Epithelial cell of proximal tubule (primary cell): ENCODE measurements at places on chromosomes 12 and 14. TPM values are rescaled to one million over a fixed set of nuclear protein-coding genes. Genes with fewer than 3 reads are reported as not detected.
A peak's percentile ranks its signal among the peaks of the same experiment; 100 is the strongest.

GRCh38 chr12:123119808-123120207 lies 31.1 kb downstream of the PITPNM2 start:
- no peak for DNase-seq

The STXBP6 gene
- total RNA-seq, result 0.07 and 0.63 TPM in 2 replicates

The MLXIP gene
- 17.5 and 18.5 TPM in 2 replicates for total RNA-seq

GRCh38 chr14:22882529-22883172 lies 371 bp upstream of the REM2 start:
- no peak for DNase-seq

DNA sequence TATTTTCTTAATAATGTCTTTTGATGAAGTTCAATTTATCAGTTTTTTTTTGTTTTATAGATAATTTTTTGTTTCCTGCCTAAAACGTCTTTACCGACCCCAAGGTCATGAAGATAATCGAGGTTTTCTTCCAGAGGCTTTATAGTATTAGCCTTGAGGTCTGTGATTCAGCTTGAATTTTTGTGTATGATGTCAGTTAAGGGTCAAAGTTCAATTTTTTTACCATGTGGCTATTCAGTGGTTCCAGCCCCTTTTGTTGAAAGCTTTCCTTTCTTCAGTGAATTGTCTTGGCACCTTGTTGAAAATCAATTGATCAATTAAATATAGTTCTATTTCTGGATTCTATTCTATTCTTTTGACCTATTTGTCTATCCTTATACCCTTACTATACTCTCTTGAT lies 3.2 kb upstream of the MGST1 start:
- no peak for DNase-seq

The KRT77 gene
- total RNA-seq, result not detected in 2 replicates

- no peak for DNase-seq
These were observed 27.4 kb downstream of the GIT2 start for GRCh38 chr12:109968801-109969200.

- no peak for DNase-seq
These were observed 37.8 kb upstream of the CISTR start for GRCh38 chr12:53789570-53789969.

DNA sequence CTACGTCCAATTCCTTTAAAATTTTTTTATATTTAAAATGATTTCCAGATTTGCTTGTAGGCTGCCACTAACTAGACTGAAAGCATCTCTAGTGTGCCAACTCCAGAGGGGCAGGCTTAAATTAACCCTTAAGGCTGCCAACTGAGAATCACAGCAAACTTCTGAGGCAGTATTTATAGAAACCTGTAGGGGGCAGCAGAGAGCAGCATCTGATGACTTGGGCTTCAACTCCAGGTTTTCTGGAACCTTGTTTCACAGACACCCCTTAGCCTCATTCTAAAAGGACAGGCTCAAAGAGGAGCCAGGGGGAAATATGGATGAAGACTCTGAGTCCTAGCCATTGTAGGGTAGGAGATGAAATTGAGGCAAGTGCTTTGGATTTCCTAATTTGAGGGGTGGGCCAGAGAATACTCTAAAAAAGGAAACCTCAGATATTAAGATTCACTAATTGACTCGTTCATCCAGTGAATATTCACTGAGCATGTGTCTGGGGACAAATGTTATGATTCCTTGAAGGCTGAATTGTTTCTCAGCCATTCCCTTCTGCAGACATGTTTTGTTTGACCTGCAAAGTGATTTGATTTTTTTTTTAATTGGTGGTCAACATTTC lies 63.3 kb upstream of the HSPB8 start:
- DNase-seq, result peak; percentile 1

- no peak for DNase-seq
These were observed 206.5 kb downstream of the STXBP6 start for GRCh38 chr14:24843494-24843893.

The KLHL42 gene
- 16.9 TPM in 2 replicates for total RNA-seq

- no peak for DNase-seq
These were observed 4.9 kb downstream of the VSX2 start for GRCh38 chr14:74244115-74244514.

DNA sequence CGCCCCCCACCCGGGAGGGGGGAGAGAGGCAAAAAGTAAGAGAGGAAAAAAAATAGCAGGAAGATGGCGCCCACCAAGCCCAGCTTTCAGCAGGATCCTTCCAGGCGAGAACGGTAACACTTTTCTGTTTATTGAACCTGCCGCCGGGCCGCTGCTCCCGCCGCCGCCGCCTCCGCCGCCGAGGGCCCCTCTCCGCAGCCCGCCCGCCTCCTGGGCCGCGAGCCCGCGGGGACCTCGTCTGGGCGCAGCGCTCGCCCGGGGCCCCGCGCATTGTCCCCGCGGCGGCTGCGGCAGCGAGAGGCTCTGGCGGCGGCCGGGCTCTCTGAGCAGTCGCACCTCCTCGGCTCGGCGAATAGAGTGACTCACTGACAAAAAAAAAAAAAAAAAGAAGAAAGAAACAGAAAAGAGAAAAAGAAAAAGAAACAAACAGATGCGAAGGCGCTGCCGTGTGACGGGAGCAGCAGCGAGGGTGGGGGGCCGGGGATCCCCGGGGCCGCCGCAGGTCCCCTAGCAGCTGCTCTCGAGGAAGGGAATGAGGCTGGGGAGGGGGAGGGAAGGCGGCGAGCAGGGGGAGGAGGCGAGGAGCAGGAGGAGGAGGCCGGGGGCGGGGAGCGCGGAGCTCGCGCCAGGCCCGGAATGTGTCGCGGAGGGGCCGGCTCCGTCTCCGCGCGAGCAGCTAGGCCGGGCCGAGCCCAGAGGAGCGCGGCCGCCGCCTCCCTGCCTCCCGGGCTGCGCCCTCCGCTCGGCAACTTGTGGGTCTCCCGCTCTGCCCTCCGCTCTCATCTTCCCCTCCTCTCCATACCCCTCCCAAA lies 781 bp downstream of the NPAS3 start:
- DNase-seq, result no peak

- DNase-seq, result no peak
These were observed 14.4 kb downstream of the ANHX start for GRCh38 chr12:133221241-133221640.

The CDCA3 gene
- 85.0 and 97.4 TPM in 2 replicates for total RNA-seq

- no peak for DNase-seq
These were observed 34.6 kb downstream of the FIGNL2 start for GRCh38 chr12:51813931-51814310.

GRCh38 chr12:103556890-103557627 lies 30.0 kb upstream of the STAB2 start:
- no peak for DNase-seq

The KLRF2 gene
- total RNA-seq, result not detected in 2 replicates

GRCh38 chr14:85686908-85687307 lies 157.0 kb downstream of the FLRT2 start:
- DNase-seq, result no peak

GRCh38 chr12:42382013-42382696 lies 56.2 kb downstream of the PPHLN1 start:
- DNase-seq, result no peak

- no peak for DNase-seq
These were observed 53.8 kb downstream of the FZD10 start for GRCh38 chr12:130216031-130216430.

DNA sequence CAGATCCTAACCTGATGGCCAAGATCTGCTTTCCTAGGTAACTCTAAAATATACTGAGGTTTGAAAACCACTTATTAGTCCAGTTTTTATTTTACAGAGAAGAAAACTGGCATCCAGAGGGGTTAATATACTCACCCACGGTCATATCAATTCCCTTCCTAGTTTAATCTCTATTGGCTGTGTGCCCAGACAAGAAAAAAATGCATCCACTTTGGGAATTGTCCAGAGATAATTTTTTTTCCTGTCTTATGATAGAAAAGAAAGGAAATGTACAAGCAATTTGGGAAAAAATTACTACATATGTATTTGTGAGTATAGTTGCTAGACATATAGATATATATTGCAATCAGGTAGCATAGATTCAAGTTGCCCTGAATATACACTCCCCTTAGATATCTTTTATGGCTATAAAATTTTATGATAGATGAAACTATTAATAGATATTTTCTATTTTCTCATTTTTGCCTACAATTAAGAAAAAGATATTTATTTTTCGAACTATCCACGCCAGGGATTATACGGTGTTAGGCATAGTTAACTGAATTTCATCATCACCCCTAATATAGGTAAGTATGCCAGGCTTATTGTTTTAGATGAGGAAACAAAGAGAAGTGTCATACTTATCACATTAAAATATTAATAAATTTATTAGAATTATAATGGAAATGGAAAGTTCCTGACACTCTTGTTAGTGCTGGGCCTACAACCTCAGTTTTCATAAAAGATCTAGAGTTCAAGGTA lies 100.5 kb upstream of the SLC38A2 start:
- no peak for DNase-seq

- no peak for DNase-seq
These were observed 33.1 kb downstream of the FERMT2 start for GRCh38 chr14:52917735-52918134.

DNA sequence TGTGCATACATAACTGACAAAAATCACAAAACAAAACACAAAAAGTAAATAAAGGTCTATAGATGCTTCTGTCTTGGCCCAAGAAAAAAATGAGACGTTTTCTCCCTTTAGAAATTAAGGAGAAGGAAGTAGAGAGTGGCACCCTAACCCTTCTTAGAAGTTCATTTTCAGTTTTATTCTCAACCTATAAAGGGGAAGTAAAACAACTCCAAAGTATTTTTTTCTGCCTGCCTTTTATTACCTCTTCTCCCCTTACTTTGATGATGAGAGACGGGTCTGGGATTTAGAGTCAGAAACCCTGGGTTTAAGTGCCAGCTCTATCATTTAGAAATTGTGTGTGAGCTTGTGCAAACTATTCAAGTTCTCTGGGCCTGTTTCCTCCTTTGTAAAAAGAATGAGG lies 2.8 kb downstream of the PRIM1 start:
- no peak for DNase-seq

The FAM181A gene
- total RNA-seq, result not detected in 2 replicates

GRCh38 chr12:26195641-26196420 lies 458 bp downstream of the SSPN start:
- no peak for DNase-seq

GRCh38 chr12:112798048-112798760 lies 6.7 kb downstream of the RPH3A start:
- DNase-seq, result no peak

GRCh38 chr12:93978553-93978952 lies 169.8 kb upstream of the PLXNC1 start:
- no peak for DNase-seq

DNA sequence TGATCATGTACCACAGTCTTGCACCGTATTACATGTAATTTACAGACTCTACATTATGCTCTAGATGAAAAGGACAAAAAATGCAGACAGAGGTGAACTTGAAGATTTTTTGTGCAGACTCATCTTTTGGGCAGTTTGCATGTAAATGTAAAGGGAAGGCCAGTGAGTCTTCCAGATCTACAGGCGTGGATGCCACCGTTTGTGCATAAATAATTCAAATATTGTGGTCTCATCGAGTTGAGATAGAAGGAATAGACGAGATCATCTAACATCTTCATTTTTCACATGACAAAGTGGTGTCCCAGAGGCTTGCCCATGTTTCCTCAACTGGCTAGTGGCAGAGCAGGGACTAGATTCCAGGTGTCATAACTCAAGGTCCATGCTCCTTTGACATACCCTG lies 125.2 kb downstream of the ALX1 start:
- DNase-seq, result no peak

DNA sequence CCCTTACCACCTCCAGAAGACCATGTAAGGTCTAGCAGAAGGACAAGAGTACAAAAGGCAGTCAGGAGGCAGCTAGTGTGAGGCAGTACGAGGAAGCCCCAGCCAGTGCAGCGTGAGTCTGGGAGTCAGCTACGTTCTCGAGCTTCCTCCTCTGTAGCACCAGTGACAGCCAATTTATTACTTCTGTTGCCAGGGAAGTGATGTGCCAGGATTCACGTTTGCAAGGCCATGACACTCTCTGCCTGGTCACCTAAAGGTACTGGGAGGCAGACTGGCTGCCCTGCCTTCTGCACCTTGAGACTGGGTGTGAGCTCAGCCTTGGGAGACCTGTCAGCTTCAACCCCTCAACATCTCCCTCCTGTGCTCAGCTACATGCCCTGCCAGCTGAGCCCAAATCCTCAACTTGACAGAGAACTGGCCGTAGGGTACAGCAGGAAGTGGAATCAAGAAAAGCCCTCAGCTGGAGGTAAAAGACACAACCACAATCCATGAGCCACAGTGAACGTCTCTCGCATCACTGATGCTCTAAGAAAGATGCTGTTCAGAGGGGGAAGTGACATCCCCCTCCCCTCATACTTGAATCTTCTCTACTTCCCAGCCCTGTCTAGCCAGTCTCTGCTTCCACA lies 182.5 kb upstream of the RGS6 start:
- no peak for DNase-seq

The PLEKHG7 gene
- total RNA-seq, result 0.23 TPM in 1 of 2 replicates, not detected in the other

DNA sequence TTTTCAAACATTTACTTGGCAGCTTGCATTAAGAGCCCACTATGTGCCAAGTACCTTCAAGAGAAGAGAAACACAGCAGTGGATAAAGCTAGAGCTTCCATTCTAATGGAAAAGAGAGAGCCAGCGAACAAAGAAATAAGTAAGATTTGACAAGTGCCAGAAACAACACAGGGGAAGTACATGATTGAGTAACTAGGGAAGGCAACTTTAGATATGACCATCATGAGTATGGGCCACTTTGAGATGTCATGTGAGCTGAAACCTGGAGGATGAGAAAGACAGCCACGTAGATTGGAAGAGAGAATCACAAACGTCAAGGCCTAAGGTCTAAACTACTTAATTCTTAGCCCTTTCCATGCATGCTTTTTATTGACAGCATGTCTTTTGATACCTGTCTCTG lies 121.4 kb downstream of the ITPR2 start:
- no peak for DNase-seq

The TC2N gene
- total RNA-seq, result 3.0 and 5.1 TPM in 2 replicates

- no peak for DNase-seq
These were observed 204.8 kb upstream of the IGF1 start for GRCh38 chr12:102685172-102685571.

The PTCSC3 gene
- total RNA-seq, result not detected in 2 replicates

GRCh38 chr14:32013083-32013482 lies 64.0 kb upstream of the ARHGAP5 start:
- DNase-seq, result no peak

GRCh38 chr12:1716911-1717310 lies 26.0 kb downstream of the ADIPOR2 start:
- no peak for DNase-seq

The TAS2R19 gene
- not detected in 2 replicates for total RNA-seq

GRCh38 chr12:93876360-93876759 lies 199.2 kb downstream of the CRADD start:
- DNase-seq, result no peak

GRCh38 chr12:116236148-116236731 lies 41.3 kb downstream of the MED13L start:
- no peak for DNase-seq

DNA sequence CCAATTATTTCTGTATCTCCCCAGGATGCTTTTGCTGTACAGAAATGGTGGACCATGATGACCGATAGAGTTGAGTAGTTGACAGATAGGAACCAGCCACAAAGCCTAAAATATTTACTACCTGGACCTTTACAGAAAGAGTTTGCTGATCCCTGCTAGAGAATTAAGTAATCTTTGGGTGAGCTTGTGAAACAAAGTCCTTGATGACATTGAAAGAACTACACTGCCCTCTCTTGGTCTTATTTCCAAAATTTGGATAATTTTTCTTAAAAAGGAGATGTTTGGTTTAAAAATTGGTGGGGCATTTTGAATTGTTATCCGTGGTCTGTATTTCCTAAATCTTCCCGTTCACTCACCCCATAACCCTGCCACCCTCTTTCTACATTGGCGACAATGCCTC lies 13.7 kb upstream of the TCTN1 start:
- no peak for DNase-seq
